ENCODE measurements at places on chromosomes 1 and 21.

GRCh38 chr1:55235722-55236121 is 20.6 kb upstream of the USP24 start:
- no peak for DNase-seq

GRCh38 chr1:56064705-56065104 is 514.7 kb downstream of the PLPP3 start:
- DNase-seq: no peak

DNA sequence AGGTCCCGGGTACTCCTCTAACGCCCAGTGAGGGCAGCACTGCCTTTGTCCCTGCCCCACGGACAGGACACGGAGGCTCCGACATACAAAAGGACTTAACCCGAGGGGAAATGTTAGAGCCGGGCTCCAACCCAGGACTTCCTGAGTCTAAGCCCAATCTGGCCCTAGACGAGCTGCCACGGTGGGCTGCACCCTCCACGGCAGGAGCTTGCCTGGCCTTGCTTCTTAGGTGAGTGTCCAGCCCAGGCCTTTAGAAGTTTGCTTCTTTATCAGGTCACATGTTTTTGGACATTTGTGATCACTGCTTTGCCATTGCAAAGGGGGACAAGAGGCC is 11.0 kb upstream of the TMEM200B start:
- no peak for DNase-seq

DNA sequence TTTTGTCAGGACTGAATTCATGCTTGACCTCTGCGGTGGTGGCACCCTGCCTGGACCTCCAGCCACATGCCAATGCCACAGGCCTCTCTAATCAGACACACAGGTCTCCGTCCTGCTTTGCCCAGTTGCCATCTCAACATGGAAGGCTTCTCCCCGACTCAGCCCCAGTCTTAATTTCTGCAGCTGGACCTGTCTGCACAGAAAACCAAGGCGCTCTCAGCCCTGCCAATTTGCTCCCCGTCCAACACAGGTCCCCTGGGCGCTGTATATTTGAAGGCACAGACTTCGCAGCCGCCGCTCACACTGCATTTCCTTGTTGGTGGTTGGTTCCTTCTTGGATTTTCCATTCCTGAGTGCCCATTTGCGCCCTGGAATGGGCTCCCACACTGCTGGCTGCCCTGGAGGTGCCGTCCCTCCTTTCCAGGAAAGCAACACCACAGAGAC is 28.0 kb upstream of the PLEKHG5 start:
- no peak for DNase-seq

GRCh38 chr1:168273575-168273974 is 7.1 kb upstream of the TBX19 start:
- DNase-seq: no peak
